ENCODE measurements at places on chromosomes 7 and 10. TPM values are rescaled to one million over a fixed set of nuclear protein-coding genes. Genes with fewer than 3 reads are reported as not detected.

Gene LEP
- 0.10 TPM for total RNA-seq

Gene RARRES2
- 234 TPM for total RNA-seq

Gene ASB10
- not detected for total RNA-seq

Gene WEE2
- 0.30 TPM for total RNA-seq

Gene CYP2W1
- 1.4 TPM for total RNA-seq

Gene HACD1
- total RNA-seq = 14.0 TPM

Gene CCDC3
- 21.2 TPM for total RNA-seq

Gene MACC1
- 0.20 TPM for total RNA-seq

Gene FAM20C
- total RNA-seq = 27.9 TPM

Gene GSDME
- total RNA-seq = 12.0 TPM

Gene TSPAN33
- total RNA-seq = 16.4 TPM

Gene EVX1
- 0.11 TPM for total RNA-seq

Gene GLI3
- total RNA-seq = 11.9 TPM

Gene TAS2R40
- not detected for total RNA-seq

Gene STEAP1B
- total RNA-seq = 2.2 TPM

Gene DUSP5
- 11.2 TPM for total RNA-seq

Gene KLF6
- 70.3 TPM for total RNA-seq

Gene KCNH2
- total RNA-seq = 14.4 TPM

Gene ARHGAP22
- total RNA-seq = 12.0 TPM

Gene SORCS1
- 38.0 TPM for total RNA-seq

Gene ASAH2
- total RNA-seq = 3.5 TPM

Gene WDR37
- 18.7 TPM for total RNA-seq

Gene SPDYE2
- total RNA-seq = not detected

Gene CH25H
- 2.1 TPM for total RNA-seq

Gene CYP3A5
- total RNA-seq = 8.4 TPM

Gene FZD8
- total RNA-seq = 21.2 TPM

Gene FRA10AC1
- total RNA-seq = 10.0 TPM

Gene SLC13A1
- not detected for total RNA-seq

Gene NUTM2E
- 0.88 TPM for total RNA-seq

Gene PRKAR1B
- total RNA-seq = 53.1 TPM

Gene PIK3CG
- total RNA-seq = 3.4 TPM

Gene MNX1
- total RNA-seq = 1.2 TPM

Gene OR2A12
- not detected for total RNA-seq

Gene SAP25
- total RNA-seq = not detected

Gene ATG9B
- total RNA-seq = 2.3 TPM

Gene RSPH10B2
- 1.4 TPM for total RNA-seq

Gene KDM7A
- 16.8 TPM for total RNA-seq

Gene GRID2IP
- 0.30 TPM for total RNA-seq

Gene CYP2C19
- 0.22 TPM for total RNA-seq

Gene CDCA7L
- total RNA-seq = 32.2 TPM

Gene NOC3L
- total RNA-seq = 22.9 TPM

Gene GRM8
- 26.1 TPM for total RNA-seq

Gene EGR2
- 3.9 TPM for total RNA-seq

Gene GNAT3
- not detected for total RNA-seq

Gene NFE2L3
- total RNA-seq = 4.0 TPM

Gene MACROH2A2
- total RNA-seq = 22.9 TPM

Gene CALCR
- total RNA-seq = 2.4 TPM

Gene PUS7
- total RNA-seq = 12.2 TPM

Gene CFAP69
- total RNA-seq = 17.5 TPM

Gene UBN2
- 22.2 TPM for total RNA-seq

Gene PTER
- 4.4 TPM for total RNA-seq

Gene ANKRD30A
- total RNA-seq = not detected

Gene GIMAP2
- 14.3 TPM for total RNA-seq

Gene CFAP70
- total RNA-seq = 4.7 TPM

Gene TMEM72
- 8.0 TPM for total RNA-seq

Measured in spinal cord (tissue), 10 donors.